Activated CD4-positive, alpha-beta T cell treated with anti-CD3 and anti-CD28 coated beads for 48 hours (primary cell): ENCODE measurements at places on chromosomes 7 and 10.

- DNase-seq = no peak
Observed at GRCh38 chr7:137975221-137975620, 26.7 kb downstream of the CREB3L2 start.

GRCh38 chr7:133860628-133861335 lies 266.4 kb upstream of the LRGUK start:
- no peak for DNase-seq

DNA sequence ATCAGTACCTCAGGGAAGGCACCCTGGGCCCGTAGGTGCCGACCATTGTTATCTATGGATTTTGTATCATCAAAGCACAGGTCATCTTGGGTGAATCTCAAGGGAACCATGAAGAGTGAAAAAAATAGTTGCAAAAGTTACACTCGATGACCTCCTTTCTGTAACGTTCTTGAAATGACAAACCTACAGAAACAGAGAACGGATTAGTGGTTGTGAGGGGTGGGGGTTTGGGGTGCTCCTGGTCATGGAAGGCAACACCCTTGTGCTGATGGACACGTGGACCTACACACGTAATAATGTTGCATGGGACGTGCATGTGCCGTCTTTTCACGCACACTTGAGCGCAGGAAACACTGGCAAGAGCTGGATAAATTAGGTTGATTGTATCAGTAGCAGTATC lies 655.9 kb downstream of the SDK1 start:
- DNase-seq = no peak

DNA sequence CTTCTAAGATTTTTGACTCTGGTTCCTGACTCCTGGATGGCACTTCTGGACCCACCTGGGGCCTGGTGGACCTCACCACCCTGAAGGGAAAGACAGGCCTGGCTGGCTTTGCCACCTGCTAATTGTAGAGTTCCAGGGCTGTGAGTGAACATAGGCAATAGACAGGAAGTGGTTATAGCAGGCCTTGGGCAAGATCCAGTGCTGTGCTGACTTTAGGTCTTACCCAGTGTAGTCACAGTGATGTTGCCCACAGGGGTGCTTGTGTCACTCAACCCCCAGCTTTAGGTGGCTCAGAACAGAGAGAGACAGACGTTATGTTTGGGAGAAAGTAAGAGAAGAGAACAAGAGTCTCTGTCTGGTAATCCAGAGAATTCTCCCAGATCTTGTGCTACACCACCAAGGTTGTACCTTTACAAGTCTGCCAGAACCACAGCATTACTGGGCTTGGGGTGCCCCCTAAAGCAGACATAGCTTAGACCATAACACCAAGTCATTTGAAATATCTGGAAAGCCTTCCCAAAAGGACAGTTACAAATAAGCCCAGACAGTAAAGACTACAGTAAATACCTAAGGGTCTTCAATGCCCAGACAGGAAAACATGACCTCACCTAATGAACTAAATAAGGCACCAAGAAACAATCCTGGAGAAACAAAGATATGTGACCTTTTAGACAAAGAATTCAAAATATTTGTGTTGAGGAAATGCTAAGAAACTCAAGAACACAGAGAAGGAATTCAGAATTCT lies 303.4 kb downstream of the PCLO start:
- no peak for DNase-seq

DNA sequence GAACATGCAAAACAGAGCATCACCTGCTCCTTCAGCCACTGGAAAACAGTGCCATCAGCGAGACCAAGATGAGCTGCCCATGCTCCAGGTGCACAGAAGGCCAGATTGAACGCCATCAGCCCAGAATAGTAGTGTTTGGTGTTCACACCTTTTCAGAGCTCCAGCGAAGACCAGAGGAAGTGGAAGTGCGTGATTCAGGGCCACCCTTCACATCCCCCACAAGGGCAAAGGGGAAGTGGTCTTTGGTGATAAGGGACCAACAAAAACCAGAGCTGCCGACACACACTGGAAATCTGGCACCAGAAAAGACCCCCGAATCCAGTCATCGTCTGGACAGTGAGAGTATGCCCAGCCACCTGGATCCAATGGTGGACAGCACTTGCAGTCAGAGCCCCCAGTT lies 29.5 kb upstream of the TMEM72 start:
- no peak for DNase-seq

- peak; percentile 14 for DNase-seq
Observed at GRCh38 chr10:46091828-46092523, 45.9 kb upstream of the MSMB start.
